MCF 10A (cell line): ENCODE measurements at places on chromosomes 13 and 19.
A peak's percentile ranks its signal among the peaks of the same experiment; 100 is the strongest.

- DNase-seq, result no peak
These were observed 10.4 kb upstream of the GPR32 start for GRCh38 chr19:50759886-50760285.

DNA sequence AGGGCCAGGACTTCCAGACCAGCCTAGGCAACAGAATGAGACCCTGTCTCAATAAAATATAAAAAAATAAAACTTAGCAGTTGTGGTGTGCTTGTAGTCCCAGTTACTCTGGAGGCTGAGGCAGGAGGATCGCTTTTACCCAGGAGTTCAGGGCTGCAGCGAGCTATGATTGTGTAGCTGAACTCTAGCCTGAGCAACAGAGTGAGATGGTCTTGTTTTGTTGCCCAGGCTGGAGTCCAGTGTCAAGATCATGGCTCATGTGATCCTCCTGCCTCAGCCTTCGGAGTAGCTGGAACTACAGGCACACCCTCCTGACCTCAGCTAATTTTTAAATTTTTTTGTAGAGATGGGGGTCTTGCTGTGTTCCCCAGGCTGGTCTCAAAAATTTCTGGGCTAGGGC is 4.3 kb upstream of the JUNB start:
- no peak for DNase-seq

GRCh38 chr13:29436721-29437280 is 158.7 kb downstream of the SLC7A1 start:
- no peak for DNase-seq

GRCh38 chr19:17725422-17726078 is 6.3 kb downstream of the MAP1S start:
- no peak for DNase-seq

GRCh38 chr13:43880214-43880855 is 631 bp downstream of the LACC1 start:
- no peak for DNase-seq

GRCh38 chr19:3632739-3633558 is 6.4 kb upstream of the CACTIN start:
- DNase-seq, result no peak

DNA sequence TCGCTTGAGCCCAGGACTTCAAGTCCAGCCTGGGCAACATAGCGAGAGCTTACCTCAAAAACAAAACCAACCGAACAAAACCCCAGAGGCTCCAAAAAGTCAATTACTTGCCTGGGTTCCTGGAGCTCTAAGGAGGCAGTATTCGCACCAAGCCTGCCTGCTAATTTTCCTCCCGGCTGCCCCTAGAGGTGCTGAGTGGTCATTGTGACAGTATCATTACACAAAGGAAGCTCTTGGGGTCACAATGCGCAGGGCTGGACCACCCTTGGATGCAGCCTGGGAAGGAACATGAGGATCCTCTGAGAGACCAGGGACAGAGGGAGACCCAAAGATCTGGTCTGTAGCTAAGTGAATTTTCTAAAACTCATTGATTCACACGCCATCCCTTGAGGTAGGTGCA is 8.5 kb upstream of the PEX11G start:
- DNase-seq, result no peak

DNA sequence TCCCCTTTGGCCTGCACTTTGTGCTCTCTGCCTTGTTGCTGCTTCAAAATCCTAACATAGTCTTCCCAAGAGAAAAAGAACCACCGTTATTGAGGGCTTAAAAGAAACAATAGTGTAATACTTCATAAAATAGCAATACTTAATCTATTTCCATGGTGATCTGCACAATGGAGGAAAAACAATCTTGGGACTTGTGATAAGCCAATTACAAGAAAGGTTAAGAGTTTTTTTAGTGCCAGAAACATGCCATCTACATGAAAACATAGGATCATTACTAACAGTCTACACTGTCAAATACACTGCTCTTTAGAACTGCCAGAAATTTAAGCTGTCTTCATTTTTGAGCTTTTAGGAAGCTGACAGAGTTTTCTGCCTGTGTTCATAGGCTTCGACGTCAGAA is 54.1 kb upstream of the MAB21L1 start:
- DNase-seq, result no peak

GRCh38 chr19:49816590-49816989 is 1.5 kb upstream of the MED25 start:
- no peak for DNase-seq

GRCh38 chr19:18289471-18290301 is 8.3 kb upstream of the JUND start:
- DNase-seq, result no peak

GRCh38 chr13:113927661-113928581 is 46.0 kb downstream of the C13orf46 start:
- peak; percentile 92 for DNase-seq

- DNase-seq, result no peak
These were observed at the start of gene CNOT3 for GRCh38 chr19:54137699-54138488. Gene CNOT3, plus strand, starts transcription at chr19:54137762. Its CDS starts 5,217 bp downstream, at chr19:54142979.

GRCh38 chr13:113053376-113053775 is 52.2 kb upstream of the F7 start:
- no peak for DNase-seq
